ENCODE measurements at places on chromosomes 7 and 10.

- no peak for DNase-seq
These were observed 28.9 kb downstream of the BAG3 start for GRCh38 chr10:119680050-119680449.

DNA sequence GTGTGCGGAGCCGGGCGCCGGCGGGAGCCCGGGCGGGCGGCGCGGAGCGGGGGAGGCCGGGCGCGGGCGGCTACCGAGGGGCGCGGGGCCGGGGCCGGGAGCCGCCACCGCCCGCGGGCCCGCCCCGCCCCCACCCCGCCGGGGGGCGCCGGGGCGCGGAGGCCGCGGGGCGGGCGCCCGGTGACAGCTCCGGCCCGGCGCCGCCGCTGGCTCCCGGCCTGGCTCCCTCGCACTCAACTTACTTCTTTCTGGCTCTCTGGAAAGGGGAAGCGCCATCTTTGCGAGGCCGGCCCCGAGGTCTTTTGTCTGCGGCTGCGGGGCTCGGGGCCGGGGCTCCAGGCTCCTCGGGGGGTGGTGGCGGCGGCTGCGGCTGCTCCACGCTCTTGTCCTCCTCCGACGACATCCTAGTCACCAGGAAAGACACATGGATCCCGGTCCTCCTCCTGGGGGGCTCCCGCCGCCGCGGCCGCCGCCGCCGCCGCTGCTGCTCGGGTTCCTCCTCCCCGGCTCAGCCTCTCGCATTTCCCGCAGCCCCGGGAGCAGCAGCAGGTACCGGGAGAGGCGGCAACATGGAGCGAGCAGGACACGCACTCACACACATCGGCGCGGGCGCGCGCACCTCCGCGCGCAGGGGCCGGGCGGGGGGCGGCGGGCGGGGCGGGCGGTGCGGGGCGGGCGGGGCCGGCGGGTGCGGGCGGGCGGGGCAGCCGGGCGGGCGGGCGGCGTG is at the start of gene KMT2C:
TSS of gene KMT2C (minus strand) at position 620 of the 727 bp plus-strand sequence. CDS start at position 403, 217 bp downstream.
- peak; percentile 49 for DNase-seq

GRCh38 chr7:55241958-55242357 is 123.2 kb upstream of the LANCL2 start:
- no peak for DNase-seq

DNA sequence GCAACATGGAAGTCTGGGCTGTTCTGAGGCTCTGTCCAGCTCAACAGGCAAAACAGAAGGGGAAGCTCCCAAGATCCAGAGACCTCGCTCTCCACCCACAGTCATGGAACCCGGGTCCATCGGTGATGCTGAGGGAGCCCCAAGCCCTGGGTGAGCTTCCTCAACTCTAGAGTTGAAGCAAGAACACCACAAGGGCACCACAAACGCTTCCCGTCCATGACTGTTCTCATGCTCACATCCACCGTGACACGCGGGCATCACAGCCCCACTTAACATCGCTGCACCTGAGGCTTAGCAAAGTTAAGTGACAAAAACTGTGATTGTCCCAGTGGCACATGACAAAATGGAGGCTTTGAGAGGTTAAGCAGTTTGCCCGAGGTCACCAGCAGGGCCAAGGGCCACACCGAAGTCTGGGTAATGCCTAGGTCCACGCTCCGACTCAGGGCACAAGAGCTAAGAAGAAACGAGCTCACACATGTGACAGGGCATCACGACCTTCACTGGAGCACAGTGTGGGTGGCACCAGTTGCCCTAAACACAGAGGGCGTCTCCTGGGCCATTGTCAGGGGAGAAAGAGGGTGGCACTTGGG is 110.6 kb downstream of the OAT start:
- no peak for DNase-seq

- DNase-seq: peak; percentile 37
These were observed 923 bp downstream of the TRIL start for GRCh38 chr7:28957064-28957750.

DNA sequence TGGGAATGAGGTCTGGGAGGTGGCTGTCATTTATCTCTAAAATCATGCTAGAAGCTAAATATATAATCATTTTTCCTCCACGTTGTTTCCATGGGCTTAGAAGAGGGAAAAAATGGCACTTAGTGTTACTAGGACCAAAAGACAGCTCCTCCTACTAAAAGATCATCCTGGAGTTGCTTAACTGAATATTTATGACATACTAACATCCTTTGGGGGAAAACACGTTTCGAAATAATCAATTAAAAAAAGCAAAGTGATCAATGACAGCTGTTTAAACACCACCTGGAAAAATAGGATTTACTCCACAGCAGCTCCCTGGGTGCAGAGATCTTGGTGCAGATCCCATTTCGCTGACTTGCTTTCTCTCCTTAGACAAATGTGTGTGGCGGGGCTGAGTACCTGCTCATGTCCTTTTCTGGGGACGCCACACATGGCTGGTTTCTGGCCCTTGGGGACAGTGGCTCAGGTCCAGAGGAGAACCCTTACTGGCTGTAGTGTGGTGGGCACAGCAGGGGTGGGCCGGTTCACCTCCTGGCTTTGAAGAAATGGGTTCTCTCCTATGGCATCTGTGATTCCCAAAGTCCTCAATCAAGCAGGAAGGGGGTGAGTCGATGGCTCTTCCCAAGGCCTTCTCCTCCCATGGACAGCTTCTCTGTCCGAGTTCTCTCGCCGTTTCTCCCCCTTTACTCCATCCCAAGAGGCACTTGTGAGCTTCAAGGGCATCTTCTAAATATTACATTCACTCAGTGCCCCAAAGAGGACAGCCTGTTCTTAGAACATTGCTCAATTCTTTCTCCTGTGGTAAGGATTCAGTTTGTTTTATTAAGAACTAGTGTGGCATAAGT is 156.4 kb upstream of the KLF14 start:
- no peak for DNase-seq

DNA sequence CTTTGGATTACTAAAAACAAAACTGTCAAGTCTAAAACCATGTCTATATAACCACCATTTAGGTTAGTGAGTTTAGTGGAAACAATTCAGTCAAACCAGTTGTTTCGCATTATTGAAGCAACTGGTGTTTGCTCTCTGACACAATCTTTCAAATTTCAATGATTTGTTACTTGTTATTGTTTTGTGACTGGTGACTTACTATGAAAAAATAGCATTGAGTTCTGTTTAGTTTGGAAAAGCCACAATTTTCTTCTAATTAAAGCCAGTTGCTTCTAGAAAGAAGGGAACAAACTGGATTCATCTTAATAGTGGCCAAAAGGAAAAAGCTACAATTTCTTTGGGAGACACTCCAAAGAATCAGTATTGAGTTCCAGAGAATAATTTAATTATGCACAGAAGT is 30.4 kb downstream of the LAMB4 start:
- no peak for DNase-seq

- no peak for DNase-seq
These were observed 244.5 kb upstream of the ETV1 start for GRCh38 chr7:14233868-14234369.

DNA sequence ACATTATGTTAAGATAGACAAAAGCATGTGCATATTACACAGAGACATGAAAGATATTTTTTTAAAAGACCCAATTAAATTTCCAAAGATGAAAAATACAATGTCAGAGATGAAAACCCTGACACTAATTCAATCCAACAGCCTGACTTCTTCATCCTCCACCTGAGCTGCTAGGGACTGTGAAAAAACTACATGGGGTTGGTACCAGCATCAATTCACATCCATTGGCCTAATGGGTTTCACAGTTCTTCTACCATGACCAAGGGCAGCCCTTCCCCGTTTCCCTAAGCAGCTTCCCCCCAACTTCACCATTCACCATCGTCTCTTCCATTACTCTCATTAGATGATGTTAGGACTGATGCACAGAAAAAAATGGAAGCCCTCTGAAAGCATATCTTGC is 37.4 kb upstream of the CDCA7L start:
- no peak for DNase-seq

DNA sequence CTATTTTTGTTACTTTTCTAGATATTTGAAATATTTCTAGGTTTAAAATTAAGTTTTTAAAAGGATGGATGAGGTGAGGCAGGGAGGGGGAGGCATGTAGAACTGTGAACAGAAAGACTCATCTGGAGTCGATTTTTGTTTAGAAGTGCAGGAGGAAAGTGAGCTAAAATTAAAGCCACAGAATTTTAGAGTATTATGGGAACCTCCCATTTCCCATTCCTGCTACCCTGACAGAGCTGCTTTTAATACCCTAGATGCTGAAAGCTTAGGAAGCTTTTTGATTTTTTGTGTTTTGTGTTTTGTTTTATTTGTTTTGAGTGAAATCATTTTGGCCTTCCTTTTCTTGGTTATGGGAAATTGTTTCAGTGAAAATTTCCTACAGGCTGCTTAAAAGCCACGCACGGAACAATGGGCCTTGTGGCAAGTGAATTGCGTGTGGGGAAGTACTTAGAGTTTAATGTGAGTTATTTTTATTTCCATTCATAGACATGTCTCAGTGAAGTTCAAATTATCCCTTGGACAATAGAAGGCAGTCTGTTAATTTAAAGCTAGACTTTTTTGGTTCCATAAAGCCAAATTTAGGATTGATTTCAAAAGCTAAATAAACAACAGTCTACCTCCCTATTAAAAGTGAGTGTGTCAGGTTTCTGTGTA is 102.0 kb upstream of the HDAC9 start:
- DNase-seq: no peak

DNA sequence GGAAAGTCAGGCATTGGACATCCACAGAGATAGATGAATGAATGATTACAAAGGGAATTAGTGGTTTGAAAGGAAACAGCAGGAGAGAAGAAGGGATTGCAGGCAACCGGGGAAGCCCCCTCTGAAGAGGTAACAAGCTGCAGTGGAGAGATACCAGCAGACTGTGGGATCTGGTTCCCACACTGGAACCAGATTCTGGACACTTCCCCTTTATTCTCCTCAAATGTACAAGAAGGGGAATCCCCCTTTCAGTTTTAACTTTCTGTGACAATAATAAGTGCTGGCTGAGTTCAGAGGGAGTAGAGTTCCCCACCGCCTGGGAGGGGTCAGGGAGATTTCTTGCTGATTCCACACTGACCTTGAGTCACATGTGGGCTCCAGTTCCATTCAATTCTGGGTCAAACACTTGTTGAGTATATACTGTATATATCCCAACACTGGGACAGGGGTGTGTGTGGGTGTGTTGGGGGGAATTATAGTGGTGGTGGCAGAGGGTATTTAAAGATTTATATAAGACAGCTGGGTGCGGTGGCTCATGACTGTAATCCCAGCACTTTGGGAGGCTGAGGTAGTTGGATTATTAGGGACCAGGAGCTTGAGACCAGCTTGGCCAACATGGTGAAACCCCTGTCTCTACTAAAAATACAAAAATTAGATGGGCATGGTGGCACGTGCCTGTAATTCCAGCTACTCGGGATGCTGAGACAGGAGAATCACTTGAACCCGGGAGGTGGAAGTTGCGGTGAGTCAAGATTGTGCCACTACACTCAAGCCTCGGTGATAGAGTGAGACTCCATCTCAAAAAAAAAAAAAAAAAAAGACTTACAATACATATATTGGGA is 16.5 kb upstream of the DDIT4 start:
- DNase-seq: no peak

- DNase-seq: no peak
These were observed 33.3 kb downstream of the CRHR2 start for GRCh38 chr7:30648744-30649540.

- no peak for DNase-seq
These were observed 83.5 kb downstream of the TSPAN12 start for GRCh38 chr7:120774481-120774880.

GRCh38 chr10:121025731-121026130 is 174.6 kb downstream of the WDR11 start:
- DNase-seq: no peak

DNA sequence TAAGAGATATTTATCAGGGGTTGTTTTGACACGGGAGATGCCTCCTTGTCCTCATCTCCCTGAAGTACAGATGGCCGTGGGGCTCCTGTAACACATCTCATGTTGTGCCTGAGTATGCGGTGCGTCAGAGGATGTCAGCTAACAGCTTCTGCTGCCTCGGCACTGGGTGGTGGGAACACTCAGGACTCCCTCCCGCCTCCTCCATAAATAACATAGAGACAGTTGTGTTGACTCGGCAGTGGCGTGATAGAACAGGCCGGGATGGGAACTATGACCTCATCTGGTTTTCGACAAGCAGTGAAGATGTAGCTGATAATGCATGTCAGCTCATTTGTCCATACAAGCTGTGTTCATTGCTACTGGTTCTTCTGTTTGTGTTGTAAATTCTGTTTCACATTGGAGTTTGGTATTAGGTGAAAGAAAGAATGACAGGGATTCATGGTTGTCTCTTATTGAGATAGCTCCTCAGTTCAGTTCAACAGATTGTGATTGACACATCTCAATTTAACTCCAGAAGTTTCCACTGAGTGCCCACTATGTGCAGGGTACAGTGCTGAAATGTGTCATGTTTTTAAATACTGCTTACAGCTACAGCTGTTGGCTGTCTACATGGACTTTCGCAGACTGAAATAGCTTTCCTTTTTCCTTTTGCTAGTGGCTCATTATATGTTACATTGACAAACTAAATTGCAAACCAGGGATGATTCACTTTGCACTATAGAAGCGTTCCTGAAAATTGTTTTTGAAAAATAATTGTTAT is 87.4 kb downstream of the CHN2 start:
- no peak for DNase-seq

DNA sequence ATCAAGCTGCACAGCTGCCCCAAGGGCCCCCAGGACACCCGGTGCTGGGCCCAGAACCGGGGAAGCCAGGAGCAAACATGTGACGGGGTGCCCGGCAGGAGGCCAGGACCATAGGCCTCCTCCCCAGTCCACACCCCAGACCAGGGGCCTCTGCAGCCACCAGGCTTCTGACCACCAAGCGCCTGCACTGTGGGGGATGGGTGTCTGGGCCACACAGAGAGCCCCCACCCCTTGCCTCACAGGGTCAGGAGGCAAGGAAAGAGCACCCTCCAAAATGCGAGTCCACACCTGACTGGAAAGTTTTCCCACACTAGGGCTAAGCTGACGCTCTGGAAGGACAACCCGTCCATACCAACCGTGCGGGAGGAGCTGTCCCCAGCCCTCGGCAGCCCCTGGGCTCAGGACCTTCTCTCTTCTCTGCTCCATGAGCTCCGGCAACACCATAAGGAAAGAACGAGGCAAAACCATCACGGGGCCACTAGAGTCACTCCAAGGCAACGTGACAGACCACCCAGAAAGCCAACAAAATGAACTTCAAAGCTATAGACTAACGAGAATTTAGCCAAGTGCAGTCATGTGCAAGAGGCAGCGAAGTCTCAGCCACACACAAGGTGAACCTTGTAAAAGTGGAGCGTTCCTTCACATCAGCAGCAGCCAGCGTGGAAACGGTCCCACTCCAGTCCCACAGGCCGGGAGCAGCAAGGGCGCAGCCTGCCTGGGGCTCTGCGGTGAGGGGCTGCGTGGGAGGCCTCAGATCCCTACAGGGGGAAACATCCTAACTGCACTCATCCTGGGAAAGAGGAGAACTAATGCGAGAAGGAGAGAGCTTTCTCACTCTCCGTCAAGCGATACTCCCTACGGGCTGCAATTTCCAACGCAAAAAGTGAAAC is 5.1 kb downstream of the STK32C start:
- DNase-seq: no peak

GRCh38 chr7:127678337-127678736 is 26.3 kb downstream of the SND1 start:
- DNase-seq: peak; percentile 13
